ENCODE measurements at places on chromosomes 2 and 18.

GRCh38 chr2:144780983-144781382, 261.1 kb upstream of the ZEB2 start:
- no peak for DNase-seq

GRCh38 chr2:236510034-236510433, 59.6 kb upstream of the ACKR3 start:
- DNase-seq = no peak

DNA sequence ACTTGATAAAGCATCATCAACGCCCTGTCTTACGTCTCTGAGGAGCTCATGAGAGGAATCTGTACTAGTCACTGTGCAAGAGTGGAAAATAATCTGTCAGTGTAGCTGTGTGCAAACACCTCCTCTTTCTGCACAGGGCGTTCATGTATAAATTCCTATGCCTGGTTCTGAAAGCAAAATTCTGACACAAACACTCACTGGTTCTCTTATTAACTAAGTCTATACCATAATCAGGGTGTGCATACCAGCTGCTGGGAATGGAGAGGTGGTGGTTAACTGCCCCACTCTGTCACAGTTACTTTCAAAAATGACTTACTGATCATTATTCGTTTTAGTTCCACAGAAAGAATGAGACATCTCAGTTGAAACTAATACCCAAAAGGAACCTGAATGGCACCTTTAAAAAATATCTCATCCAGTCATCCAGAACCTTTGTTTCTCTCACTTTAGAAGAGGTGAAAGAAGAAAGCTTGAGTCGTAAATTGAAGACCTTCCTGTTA, 35.7 kb downstream of the STK39 start:
- DNase-seq = no peak

DNA sequence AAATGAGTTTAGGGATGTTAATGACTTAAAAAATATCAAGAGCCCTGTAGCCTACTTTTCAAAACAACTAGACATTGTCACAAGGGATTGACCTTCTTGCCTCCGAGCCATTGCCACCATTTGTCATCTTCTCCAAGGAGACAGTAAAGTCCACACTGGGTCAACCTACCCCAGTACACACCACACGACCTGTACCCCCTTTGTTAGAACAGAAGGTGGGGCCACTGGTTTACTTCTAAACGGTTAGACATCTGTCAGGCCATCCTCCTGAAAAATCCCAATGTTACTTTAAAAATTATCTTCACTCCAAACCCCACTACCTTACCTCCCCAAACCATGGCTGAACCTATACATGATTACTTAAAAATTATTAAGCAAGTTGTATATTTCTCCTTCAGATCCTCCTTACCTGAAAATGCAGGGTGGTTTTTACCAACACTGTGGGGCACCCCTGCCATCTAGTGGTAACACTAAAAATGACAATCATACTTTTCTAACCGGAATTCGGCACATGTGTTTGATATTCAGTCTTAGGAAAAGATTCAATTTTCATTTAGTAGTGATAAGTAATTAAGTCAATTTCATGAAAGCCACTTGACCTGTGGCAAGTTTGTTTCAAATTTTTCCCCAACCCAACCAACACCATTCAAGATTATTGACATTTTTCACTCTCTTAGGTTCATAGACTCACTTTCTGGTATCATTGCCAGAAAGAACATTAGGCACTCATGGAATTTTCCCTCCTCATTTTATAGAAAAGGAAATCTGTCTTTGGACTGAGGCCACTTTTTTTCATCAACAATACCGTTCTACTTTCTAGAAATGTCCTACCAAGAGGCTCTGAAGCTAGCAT, 265.3 kb upstream of the PKDCC start:
- DNase-seq = no peak

- no peak for DNase-seq
These were observed 26.9 kb downstream of the C18orf63 start for GRCh38 chr18:74342416-74343043.

DNA sequence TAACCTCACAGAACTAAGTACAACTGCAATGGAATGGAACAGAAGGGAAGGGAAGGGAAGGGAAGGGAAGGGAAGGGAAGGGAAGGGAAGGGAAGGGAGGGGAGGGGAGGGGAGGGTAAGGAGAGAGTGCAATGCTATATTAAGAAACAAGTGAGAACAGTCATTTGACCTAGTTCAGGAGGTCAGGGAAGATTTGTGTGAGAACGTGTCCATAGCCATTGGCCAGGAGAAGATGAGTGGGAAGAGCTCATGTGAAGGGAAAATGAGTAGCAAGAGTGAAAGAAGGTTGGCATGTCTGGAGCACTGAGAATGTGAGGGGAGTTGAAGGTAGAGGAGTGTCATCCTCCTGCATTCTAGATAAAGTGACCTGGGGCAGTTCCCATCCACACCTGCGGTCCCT, 481.6 kb downstream of the IRS1 start:
- no peak for DNase-seq

- no peak for DNase-seq
These were observed 12.8 kb upstream of the CIB4 start for GRCh38 chr2:26654061-26654340.

GRCh38 chr2:30372826-30373225, 74.2 kb upstream of the LCLAT1 start:
- no peak for DNase-seq

DNA sequence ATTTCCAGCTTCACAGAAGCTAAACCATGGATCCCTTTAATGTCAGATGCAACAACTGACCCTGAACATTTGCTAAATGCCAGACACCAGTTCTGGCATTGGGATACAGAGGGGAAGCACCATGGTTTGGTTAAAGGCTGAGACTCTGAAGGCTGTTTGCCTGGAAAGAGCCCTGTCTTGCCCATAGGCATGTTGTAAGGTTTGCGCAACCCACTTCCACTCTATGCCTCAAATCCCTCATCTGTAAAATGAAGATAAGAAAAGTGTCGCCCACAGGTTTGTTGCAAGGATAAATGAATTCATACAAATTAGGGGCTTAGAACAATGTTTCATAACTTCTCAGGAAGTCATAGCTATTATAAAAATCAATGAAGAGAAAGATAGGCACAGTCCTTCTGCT, 380.9 kb upstream of the GYPC start:
- no peak for DNase-seq

- no peak for DNase-seq
These were observed 392.8 kb downstream of the TNS1 start for GRCh38 chr2:217609952-217610351.

DNA sequence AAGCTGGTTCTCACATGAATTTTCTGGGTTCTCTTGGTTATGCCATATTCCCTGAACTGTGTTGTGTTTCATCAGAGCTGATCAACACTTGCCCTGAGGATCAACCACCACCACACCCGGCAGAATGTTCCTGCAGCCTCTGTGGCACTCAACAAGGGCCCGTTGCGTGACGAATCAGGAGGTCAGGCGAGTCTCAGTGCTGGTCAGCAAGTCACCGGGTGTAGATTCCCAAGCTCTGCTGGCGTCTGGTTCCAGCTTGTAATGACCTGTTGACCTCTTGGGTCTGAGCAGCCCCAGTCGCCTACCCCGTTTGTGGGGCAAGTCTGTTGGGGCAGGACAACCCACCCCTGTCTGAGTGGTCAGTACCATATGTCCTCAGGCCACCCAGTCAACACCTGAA, 46.0 kb downstream of the ADCY3 start:
- DNase-seq = no peak

DNA sequence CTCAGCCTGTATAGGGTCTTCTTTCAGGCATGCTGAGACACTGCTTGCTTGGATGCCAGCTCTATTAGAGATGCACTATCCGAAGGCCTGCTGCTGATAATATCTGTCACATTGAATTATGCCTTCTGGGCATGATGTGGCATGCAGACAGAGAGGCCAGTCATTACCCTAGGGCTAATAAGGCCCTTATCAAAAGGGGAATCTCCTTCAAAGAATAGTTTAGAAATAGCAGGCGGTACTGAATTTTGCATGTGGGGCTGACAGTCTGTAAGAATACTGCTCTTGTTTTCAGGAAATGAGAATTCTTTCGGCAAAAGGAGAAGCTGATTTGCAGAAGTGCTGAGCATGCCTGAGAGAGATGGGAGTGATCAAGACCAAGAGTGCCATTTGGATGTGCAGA, 13.1 kb upstream of the LHCGR start:
- no peak for DNase-seq

DNA sequence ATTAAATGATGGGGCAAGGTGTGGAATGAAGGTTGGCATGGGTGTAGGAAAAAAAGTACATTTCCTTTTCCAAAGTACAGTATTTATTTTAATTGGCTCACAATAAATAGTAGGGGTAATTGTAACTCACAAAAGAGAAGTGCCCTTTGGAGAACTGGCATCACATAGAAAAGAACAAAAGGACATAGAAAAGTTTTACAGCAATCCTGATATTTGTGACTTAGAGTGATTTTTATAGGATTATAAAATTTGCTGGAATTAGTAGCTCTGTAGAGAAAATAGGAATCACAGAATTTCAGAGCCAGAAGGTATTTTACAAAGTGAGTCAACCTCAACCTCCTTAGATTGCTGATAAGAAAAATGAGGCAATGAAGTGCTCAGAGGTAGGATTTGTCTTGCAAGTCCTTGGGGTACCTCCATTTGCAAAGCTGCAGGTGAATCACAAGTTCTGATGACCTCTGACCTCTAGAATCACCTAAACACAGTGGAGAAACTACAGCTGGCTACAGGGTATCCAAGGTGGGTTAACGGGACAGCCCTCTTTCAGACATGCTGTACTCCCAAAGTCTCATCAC, 133.6 kb downstream of the SOCS6 start:
- no peak for DNase-seq

Measured in GOT3 (cell line).